ENCODE measurements at places on chromosomes 7 and 10.

DNA sequence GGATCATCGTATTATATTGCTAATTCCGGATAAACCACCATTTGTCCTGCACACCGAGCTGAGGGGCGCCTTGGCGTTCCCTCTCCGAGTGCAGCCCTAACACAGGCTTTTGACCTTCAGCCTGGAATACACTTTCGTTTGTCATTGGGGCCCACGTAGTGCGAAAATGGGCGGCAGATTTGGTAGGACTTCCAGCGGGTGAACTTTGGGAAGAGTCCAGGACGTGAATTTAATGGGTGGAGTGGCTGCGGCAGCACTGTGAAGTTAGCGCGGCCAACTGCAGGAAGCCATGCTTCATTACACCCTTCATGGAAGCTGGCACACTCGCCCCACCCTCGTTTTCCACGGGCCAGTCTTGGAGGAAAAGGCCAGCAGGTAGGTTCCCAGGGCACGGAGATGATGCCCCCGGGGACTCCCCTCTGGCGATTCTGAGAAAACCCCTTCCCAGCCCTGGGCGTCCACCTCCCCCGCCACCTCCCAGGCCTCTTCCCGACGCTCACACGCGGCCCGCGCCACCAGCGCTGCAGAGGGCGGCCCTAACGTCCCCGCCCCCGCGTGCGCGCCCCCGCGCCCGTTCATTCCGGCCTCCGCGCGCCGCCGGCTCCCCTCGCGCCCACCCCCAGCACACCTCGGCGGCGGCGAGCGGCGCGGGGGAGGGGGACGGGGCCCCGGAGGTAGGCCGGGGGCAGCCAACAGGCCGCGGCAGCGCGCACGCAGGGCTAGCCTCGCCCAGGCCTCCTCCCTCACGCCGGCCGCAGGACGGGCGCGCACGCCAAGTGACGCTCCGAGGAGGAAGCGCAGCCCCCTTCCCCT lies at the start of gene MLLT10:
TSS of gene MLLT10 (plus strand) at position 766 of the 813 bp plus-strand sequence. CDS start 413 bp downstream, outside the sequence.
- peak; percentile 82 for DNase-seq

DNA sequence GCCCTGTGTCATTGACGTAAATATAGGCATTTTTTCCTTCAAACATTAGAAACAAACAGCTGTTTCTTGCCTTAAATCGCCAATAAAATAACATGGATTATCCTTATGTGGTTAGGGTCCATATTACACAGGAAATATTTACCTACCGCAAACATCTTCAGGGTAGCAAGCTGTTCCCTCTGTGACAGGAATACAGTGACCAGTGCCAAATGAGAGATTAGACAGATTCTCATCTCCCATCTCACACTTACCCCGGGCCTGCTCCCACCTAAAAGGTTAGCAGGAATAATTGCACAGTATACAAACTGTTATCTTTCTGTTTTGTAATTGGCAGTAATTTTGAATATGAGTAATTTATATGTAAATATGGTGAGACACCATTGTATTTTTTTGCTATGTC lies 16.5 kb downstream of the MKI67 start:
- no peak for DNase-seq

GRCh38 chr7:80134536-80135308 lies at the start of gene GNAI1:
Gene GNAI1, plus strand, starts transcription at chr7:80134831. Its CDS starts 330 bp downstream, at chr7:80135161.
- peak; percentile 42 for DNase-seq

GRCh38 chr7:81327468-81328266 lies 408.8 kb upstream of the SEMA3C start:
- no peak for DNase-seq

GRCh38 chr7:116236020-116236630 lies 25.8 kb downstream of the TES start:
- DNase-seq, result peak; percentile 6

DNA sequence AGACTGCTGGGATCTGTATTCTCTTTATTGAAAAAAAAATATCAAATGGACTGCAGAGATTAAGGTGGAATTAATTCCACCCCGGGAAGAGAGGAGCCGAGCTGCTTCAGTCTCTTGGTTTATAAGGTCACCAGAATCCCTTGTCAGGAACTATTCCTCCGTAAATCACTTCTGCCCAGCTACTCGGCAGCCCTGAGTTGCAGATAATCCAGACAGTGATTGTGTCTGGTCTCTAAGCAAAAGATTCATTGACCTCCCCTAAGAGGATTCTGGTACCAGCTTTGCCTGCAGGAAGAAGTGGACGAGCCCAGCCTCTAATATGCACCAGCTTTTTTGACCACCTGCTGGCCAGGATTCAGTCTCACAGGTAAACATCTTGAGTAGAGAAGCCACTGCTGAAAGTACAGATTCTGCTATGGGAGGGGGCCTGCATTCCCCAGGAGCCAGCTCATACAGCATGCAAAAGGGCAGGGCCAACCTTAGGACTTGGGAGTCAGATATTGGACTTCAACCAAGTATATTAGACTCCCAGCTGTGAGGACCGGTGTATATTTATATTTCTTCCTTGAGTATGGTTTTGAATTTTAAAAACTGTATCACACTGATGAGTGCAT lies 27.1 kb upstream of the PLXNA4 start:
- no peak for DNase-seq

DNA sequence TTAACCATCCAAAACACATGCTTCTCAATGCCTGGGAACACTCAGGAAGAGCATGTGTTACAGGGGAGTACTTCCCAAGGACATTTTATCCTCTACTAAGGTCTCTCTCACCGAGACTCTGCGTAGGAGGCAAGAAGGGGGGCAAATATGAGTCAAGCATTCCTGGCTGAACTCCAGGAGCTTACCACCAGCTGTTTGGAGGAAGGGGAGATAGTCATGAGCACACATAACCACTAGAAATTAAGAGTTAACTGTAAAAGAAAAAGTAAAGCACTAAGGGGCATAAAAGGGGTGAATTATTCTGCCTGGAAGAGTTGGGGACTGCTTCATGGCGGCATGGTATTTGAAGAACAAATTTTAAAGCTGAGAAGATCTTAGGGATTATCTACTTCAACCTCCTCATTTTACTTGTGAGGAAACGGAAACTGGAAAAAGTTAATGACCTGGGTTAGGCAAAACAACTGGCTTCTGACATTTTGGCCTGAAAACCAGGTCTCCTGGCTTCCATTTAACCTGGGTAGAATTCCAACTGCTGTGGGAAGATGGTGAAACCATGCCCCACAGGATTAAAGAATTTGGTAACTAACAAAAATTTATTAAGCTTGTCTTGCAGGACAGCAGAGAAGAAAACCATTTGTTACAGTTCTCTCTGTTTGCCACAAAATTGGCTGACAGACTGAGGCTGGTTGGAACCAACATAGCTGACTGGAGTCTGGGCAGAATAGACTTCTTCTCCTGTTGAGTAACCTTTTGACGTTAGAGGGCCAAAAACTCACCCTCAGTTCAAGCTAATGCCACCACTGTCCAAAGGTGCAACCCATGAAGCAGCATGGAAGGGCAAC lies 85.5 kb downstream of the SLC25A13 start:
- DNase-seq, result no peak

- DNase-seq, result no peak
These were observed 94.2 kb downstream of the ST7 start for GRCh38 chr7:117047496-117047895.

GRCh38 chr10:109089779-109090178 lies 833.5 kb downstream of the XPNPEP1 start:
- DNase-seq, result no peak

GRCh38 chr10:58362027-58362789 lies 23.0 kb upstream of the TFAM start:
- no peak for DNase-seq

DNA sequence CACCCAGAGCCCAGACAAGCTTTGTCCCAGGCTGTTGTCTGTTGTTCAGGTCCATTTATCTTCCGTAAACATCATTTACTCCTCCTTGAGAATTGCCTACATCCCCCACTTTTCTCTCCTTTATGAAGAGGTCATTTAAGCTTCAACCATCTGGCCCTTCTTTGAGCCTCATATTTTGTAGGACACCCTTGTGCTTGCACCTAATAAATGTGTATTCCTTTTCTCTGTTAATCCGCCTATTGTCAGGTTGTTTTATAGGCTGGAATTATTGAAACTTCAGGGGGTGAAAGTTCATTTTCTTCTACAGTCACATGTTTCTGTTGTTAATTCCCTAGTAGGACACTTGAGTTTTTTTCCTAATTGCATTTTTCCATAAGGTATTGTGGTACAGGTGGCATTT lies 19.6 kb upstream of the CTTNBP2 start:
- peak; percentile 16 for DNase-seq

DNA sequence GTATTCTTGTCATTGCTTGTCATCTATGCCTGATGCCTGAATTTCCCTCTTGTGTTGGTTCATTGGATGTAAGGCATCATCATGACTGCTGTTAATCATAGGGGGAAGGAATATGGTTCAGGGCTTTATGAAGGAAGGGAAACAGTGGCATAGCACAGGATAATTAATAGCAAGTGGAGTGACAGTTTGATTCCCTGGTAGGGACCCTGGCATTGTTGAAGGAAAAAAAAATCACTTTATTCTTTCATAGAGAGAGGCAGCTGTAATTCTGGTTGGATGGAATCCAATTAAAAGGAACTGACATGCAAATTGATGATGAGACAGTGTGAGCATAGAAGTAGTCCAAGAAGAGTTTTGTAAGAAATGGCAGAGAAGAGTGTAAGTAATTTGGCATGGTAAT lies 121.4 kb downstream of the AUTS2 start:
- no peak for DNase-seq

DNA sequence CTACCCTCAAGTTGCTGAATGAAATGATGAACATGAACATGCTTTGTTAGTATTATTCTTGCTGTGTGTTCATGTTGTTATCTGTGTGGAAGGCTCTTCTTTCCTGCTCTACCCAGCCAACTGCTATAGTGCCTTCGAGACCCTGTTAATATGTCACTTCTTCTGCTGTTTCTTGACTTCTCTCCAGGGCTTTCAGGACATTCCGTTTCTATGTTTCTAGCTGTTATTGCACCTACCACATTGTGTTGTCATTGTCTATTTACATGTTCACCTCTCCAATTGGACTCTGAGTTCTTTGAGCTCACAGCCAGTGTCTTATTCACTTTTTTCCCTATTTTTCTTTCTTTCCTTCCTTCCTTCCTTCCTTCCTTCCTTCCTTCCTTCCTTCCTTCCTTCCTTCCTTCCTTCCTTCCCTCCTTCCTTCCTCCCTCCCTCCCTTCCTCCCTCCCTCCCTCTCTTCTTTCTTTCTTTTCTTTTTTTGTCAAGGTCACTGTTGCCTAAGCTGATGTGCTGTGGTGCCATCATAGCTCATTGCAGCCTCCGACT lies 40.4 kb downstream of the BAMBI start:
- DNase-seq, result no peak

GRCh38 chr7:146665023-146665422 lies 548.4 kb downstream of the CNTNAP2 start:
- no peak for DNase-seq

- DNase-seq, result no peak
These were observed 201.4 kb downstream of the HECW1 start for GRCh38 chr7:43313628-43314378.

GRCh38 chr10:102476466-102477141 lies 25.3 kb upstream of the C10orf95 start:
- no peak for DNase-seq

- DNase-seq, result peak; percentile 85
These were observed at the start of gene SCIN for GRCh38 chr7:12570534-12571461. Gene SCIN, plus strand, starts transcription at chr7:12570720. Its CDS starts 67 bp downstream, at chr7:12570787.

- no peak for DNase-seq
These were observed 26.0 kb downstream of the GNA12 start for GRCh38 chr7:2818121-2818520.

GRCh38 chr7:112989531-112989930 lies 97.1 kb downstream of the GPR85 start:
- no peak for DNase-seq

DNA sequence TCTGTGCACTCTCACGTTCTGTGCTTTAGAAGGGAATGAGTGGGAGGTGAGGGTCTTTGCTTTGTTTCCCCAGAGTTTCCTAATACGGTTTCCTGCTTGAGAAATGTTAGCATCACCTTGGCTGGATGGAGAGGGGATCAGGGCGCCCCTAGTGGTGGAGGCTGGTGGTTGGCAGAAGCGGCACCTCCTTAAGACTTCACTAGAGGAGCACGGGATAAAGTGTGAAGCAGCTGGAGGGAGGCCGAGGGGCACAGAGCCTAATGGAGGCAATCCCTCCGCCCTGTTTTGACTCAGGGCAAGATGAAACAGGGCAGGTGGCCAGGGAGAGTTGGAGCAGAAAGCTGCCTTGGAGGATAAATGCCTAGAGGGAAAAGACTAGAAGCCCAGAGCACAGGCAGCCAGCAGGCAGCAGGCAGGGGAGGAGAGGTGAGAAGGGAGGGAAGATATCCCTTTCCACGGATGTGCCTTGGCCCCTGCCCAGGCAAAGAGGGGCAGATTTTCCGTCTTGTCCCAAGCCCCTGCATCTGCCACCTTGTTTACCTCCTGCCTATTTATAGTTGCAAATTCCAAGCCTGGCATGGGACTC lies 56.0 kb upstream of the BTRC start:
- no peak for DNase-seq

DNA sequence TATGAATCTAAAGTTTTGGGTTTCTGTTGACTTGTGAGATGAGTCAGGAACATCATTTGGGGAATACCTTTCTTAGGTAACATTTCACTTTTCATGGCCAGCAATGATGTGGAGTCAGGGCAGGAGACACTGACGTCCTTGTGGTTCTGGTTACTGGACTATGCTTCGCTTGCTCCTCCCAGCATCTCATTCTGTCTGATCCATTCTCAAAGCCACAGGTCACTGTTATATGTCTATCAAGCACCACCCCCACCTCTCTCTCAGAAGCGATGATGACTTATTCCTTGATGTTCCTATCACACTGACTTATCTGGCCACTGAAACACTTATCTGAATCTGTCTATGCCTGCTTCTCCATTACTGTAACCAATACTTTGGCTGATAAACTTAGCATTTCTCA lies 51.6 kb downstream of the TES start:
- no peak for DNase-seq

DNA sequence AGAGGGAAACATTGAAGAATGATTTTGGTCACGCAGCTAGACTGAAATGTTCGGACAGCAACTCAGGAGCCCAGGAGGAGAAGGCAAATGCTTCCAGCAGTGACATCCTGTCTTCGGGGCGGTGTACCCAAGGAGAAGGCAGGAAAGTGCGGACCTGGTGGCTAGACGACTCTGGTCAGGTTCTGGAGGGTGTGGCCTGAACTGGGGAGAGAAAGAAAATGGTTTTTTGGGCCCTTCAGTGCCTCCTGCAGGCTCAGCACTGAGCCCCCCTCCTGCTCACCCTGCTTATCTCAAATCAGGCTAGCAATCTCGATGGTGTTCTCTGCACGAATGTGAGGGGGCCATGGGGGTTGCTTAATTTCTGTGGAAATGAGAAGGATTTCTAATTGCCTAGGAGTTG lies 26.7 kb upstream of the TARP start:
- DNase-seq, result no peak

DNA sequence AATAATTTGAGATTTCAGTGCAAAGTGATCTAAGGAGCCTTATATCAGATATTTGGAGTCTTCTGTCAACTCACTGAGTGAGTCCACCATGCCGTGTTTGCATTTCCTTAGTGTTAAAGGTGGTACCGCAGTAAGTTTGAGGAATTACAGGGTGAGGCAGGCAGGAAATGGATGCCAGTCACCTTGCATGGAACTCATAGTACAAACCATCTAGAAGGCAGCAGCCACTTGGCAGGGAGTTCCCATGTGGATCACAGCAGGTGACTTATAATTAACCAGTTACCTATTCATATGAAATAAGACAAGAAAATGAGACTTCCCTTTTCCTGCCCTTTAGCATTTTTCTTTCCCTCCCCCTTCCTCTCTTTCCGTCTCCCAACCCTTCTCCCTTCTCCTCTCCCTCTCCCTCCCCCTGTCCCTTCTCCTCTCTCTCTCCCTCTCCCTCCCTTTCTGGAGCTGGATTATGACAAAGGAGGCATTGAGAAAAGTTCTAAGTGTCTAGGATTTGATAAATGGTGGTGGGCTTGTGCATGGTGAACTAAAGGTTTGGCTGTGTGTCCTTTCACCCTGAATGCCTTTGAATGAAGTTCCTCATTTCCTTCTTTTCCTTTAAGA lies 94.1 kb downstream of the LRRC4 start:
- DNase-seq, result no peak
